ENCODE measurements at places on chromosomes 7 and 10.

GRCh38 chr7:20408467-20408826 lies 77.7 kb downstream of the ITGB8 start:
- DNase-seq: peak; percentile 48

DNA sequence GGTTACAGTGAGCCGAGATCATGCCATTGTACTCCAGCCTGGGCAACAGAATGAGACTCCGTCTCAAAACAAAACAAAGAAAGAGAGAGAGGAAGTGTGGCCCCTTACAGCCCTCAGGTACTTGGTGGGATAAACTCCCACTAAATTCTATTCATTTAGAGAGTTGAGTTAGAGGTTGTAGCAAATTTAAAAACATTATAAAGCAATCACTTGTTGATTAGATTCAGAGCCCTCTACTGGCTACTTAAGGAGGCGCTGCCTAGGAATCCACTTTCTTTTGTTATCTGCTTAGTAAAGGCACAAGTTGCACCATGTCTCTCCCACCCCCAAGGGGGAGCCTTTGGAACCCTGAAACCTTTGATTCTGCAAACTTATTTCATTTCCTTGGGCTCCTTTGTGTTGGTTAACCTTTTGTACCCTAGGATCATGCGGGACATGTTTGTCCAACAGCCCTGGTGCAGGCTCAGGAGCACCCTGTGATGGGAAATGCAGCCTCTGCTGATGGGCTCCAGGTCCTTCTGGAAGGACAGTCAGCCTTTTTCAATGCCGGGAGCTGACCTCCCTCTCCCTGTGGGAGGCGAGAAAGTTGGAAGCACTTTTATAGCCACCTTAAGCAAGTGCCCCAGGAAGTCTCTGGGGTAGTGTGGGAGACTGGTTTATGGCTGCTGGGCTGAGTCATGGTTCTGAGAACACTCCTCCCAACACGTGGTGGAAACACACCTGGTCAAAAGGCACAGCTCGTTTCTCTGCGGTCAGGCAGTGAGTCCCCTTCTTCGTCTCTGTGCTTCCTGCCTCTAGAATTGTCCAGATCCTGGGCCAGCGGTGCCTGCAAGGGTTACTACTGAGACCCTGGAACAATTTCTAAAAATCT lies 2.3 kb downstream of the HKDC1 start:
- DNase-seq: no peak

DNA sequence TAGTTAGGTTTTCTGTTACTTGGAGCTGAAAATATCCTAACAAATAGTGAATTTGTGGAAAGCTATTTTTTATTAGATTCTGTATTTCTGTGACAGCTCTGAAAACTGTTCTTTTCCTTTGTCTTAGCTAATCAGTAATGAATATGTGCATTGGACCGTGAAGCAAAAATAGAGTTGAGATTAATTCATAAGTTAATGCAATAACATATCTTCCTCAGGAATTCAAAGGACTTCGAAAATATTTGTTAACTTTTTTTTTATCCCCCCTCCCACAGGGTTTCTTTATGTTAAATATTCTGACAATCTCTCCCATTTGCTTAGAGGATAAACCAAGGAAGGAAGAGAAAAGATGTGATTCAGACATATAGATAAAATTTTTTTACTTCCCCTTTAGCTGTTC lies 101.4 kb downstream of the PODXL start:
- DNase-seq: no peak

GRCh38 chr7:32216759-32217158 lies 146.6 kb upstream of the PDE1C start:
- DNase-seq: no peak

- DNase-seq: no peak
These were observed 99.3 kb upstream of the FAM20C start for GRCh38 chr7:92888-93672.

DNA sequence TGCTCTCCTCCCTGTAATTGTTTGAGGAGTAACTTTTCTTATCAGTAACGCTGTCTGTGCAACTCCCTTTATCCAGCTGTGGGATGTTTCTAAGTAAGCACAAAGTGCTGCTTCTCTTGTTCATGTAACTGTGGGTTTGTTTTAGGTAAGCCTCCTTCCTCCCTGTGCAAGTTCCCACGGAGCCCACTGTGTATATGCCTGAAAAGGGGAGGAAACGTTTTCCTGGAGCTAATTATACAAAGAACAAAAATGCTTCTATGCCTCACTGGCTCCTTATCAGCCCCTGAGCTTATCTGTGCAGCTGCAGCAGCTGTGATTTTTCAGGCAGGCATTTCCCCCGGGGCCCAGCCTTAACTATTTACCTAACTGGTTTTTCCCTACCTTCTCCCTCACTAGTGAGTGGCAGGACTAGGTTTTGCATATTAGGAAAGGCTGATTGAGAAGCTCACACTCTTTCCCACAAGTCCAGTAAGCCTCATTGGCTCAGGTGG lies 593.4 kb upstream of the GHITM start:
- no peak for DNase-seq

DNA sequence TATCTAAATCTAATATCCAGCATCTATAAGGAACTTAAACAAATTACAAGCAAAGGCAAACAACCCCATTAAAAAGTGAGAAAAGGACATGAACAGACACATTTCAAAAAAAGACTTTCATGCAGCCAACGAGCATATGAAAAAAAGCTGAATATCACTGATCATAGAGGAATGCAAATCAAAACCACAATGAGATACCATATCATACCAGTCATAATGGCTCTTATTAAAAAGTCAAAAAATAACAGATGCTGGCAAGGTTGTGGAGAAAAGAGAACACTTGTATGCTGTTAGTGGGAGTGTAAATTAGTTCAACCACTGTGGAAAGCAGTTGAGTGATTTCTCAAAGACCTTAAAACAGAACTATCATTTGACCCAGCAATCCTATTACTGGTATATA lies 334.4 kb upstream of the CACNA2D1 start:
- no peak for DNase-seq

DNA sequence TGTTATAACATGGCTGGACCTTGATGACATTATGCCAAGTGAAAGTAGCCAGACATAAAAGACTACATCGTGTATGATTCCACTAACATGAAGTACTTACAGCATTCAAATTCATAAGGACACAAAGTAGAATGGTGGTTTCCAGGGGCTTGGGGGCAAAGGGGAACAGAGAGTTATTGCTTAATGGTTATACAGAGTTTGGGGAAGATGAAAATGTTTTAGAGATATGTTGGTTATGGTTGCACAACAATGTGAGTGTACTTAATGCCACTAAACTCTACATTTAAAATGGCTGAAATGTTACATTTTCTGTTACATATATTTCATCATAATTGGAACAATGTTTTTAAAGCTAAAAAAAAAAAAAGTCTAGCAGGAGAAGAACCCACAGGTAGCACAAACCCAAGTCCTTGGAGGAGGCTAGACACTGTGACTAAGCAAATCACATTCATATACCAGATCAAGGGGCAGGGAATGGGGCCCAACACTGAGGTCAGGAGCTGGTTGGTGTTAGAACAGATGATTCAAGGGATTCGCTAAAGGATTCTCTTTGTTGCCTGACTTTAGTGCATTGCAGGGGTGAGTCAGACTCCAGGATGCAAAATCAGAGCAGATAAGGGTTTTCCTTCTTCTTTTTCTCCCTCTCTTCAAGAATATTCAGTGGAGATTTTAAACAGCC lies 25.1 kb upstream of the AOAH start:
- peak; percentile 11 for DNase-seq

DNA sequence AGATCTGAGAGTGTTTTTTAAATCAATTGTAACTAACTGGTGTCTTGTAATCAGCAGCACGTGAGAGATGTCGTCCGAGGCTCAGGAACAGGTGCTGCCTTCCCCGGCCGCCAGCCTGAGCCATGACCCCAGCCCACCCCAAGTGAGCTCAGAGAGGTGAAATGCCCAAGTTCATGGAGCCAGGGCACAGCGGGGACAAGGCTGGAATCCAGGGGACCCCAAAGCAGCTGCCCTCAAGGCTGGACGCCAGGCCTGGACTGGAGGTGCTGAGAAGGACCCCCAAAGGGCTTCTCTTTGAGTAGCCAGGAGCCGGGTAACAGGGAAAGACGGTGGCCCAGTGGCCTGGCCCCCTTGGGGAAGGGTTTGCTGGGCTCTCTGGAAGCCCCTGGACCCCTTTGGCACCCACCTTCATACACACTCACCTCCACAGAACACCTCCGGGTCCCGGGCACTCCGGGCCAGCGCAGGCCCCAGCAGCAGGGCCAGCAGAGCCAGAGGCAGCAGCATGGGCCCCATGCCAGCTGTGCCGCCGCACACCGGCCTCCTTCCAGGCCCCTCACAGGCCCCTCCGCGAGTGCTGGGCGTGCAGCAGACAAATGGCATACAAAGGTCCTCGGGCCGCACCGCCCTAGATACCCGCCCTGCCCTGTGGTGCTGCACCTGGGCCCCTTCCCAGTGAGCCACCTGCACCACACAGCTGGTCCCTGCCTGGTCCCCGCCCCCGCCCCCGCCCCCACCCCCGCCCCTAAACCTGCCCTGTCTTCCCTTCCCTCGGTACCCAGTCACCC lies 24.0 kb upstream of the CNPY1 start:
- DNase-seq: no peak

GRCh38 chr7:159136846-159137245 lies 7.8 kb downstream of the VIPR2 start:
- DNase-seq: no peak

DNA sequence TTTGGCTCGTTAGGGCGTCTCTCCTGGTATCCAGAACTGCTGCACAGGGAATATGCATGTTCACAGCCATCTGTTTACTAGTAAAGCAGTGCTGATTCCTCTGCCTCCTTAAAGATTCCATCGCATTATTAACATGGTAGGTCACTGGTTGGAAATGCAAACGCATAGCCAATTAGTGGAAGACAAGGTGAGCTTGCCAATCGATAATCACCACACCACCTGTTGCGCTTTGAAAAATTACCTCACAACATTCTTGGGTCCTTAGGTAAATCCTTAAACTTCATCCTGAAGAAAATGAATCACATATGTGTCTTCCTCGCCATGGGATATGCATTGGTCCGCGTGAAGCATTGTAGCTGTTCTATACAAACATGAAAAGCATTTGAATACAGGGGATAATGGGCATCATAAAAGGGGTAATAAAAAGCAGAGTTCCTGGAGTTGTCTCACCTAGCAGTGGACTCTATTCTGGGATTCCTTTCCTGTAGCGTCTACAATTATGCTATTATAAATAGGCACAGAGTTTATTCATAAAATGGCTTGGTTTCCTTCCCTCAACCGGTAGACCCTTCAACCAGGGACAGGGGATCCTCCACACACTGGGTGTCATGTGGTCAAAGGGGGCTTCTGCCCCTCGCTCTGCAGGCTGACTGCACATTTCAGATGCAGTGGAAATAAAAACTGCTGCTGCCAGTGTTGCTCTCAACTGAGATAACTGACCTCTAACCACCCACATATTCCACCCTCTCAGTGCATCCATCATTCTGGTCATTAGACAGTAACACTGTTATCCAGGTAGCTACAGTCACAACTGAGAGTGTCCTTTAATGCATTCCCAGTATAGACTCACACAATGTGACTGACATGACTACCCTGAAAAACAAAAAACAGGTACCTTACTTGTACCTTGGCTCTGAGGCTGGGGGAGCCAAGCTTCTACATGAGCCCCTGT lies 389.2 kb upstream of the NFE2L3 start:
- DNase-seq: no peak

- DNase-seq: no peak
These were observed 38.3 kb upstream of the TAC1 start for GRCh38 chr7:97693586-97693985.

- DNase-seq: no peak
These were observed 2.4 kb downstream of the GPR158 start for GRCh38 chr10:25177093-25177753.

DNA sequence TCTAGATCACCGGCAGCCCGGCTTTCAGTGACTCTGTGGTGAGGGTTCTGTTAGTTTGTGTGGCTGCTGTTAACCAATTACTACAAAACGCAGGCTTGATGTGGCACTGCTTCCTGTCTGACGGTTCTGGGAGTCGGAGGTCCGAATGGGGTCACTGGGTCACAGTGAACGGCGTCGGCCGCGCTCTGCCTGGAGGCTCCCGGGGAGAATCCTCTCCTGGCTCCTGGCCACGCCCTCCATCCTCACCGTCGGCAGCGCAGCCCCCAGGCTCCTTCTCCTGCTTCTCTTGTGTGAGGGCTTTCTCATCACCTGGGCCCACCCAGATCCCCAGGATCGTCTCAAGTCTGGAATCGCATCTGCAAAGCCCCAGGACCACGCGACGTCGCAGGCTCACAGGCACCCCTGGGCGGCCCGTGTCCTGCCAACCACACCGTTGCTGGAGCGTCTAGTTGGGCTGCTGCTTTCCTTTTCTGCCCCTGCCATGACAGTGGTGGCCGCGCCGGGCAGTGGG lies 31.8 kb upstream of the NKX6-2 start:
- no peak for DNase-seq

DNA sequence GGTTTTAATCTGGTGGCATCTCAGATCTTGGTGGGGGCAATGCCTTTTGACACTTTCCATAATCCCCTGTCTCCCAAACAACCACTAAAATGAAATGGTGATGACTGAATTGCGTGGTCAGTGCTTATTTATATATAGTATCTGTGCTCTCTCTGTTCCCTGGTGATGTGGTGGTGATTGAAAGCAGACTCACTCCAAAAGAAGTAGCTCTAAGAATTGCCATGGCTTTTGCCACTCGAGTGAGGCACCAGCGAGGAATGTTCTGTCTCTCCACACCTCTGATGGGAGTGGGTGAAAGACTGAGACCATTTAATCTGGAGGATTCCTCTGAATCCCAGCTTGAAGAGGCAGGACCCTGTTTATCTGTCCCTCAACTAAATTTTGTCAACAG lies 2.8 kb downstream of the DUSP5 start:
- no peak for DNase-seq

DNA sequence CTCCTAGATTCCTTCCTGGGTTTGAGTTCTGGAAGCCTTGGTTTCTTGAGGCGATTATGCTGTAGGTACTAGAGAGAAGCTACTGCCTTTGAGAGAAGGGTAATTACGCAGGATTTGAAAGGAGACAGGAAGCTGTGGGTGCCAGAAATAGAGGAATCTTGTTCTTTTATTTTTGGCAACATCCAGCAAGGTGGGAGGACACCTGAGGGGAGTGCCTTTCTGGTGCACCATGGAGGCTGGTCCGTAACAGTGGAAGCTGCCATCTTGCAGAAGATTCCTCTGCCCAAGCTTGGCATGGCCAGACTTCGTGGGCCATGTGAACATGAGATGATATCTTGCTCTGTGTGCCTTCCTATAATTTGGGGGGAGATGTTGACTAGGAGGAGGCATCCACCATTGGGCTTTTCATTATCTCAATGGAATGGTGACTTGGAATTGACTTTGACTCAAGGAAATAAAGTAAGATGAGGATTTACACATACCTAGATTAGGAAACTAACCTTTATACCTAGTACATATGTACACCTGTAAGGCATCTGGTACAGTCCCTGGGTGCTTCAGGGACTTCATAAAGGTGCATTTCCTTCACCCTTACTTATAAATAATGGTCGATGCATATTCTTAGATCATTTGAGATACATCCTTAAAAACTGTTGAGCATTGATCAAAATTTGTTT lies 98.2 kb downstream of the PFKFB3 start:
- no peak for DNase-seq
